ENCODE measurements at places on chromosomes 3 and 15. TPM values are rescaled to one million over a fixed set of nuclear protein-coding genes. Genes with fewer than 3 reads are reported as not detected.
A peak's percentile ranks its signal among the peaks of the same experiment; 100 is the strongest.

DNA sequence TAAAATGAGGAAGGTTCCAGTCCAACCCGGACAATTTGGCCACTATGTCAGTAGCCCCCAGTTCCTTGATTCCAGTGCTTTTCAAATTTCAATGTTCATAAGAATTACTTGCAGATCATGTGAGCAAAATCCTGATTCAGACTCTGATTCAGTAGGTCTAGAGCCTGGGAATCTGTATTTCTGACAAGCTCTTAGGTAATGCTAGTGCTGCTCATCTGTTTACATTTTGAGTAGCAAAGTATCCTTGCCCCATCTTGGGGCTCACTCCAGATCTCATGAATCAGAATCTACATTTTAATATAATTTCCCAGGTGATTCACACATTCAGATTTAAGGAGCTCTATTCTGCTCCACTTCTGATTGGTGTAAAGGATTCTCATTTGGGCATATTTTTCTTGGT, 142.0 kb downstream of the NAALADL2 start:
- no peak for DNase-seq

DNA sequence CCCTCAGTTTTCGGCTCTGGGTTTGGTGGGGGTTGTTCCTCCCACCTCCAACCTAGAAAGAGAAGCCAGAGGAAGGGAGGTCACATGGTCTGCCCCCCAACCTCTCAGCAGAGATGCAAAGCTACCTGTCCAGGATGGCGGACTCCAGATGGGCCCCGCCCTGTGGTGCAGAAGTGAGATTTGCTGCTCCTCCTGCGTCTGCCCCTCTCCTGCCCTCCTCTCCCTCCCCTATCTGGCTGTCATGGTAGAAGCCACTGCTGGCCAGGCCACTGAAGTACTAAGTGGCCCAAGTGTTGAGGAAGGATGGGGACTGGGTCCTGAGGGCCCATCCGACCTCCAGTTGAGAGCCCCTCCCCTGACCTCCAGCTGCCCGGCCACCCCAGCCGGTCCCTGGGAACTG, 2.1 kb upstream of the SEMA3B start:
- DNase-seq, result no peak

DNA sequence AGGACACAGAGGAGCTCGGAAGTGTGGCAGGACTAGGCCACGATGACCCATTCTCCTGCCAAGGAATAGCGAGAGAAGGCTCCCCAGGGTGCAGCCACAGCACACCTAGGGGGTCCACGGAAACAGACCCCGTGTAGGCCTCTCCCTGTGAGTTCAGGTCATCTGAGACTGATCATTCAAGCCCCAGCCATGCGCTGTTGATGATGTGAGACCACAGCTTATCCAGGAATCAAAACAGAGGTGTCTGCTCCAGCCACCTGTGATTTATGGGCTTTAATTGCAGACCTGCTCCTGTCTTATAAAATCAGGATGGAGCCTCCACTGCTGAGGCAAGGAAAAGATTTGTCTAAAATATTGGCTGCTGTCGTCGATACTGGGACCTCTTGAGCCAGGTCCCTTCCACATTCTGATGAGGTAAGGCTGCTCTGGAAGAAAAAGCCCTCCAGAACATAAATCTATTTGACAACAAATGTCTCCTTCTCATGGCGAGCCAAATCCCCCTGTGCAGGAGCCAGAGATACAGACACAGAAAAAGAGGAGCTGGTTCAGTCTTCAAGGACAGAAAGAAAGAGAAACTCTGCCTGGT, 186.7 kb downstream of the TJP1 start:
- DNase-seq, result no peak

CACNA1D gene
- total RNA-seq, result under 0.01 TPM

- no peak for DNase-seq
These were observed 42.5 kb downstream of the LYZL4 start for GRCh38 chr3:42367903-42368302.

CFAP100 gene
- total RNA-seq, result not detected

GPR156 gene
- total RNA-seq, result 0.43 TPM

- no peak for DNase-seq
These were observed 11.0 kb downstream of the SCAPER start for GRCh38 chr15:76894174-76894573.

CTXN2 gene
- not detected for total RNA-seq

SLC6A6 gene
- 33.2 TPM for total RNA-seq

DNA sequence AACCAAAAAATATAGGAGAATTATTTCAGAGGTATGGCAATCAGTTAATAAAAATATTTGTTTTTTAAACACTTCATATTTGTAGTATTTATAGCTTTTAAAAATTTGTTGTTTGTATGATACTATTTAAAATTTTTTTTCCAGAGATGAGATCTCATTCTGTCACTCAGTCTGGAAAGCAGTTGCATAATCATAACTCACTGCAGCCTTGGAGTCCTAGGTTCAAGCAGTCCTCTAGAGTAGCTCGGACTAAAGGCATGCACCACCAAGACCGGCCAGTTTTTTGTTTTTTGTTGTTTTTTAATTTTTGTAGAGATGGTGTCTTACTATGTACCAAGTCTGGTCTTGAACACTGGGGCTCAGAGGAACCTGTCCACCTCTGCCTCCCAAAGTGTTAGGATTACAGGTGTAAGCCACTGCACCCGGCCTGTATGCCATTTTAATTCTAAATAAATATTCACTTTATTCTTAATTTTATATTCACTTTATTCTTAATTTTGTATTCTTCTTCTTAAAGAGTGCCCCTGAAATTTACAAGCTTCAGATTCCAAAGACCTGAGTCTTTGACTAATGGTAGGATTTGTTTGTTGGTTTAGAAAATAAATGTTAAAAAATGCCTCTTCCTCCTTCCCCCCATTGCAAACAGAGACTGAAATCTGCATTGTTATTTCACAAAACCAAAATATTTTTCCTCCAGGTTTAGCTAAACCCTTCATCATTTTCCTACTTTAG, 9.4 kb downstream of the TGFBR2 start:
- no peak for DNase-seq

DNA sequence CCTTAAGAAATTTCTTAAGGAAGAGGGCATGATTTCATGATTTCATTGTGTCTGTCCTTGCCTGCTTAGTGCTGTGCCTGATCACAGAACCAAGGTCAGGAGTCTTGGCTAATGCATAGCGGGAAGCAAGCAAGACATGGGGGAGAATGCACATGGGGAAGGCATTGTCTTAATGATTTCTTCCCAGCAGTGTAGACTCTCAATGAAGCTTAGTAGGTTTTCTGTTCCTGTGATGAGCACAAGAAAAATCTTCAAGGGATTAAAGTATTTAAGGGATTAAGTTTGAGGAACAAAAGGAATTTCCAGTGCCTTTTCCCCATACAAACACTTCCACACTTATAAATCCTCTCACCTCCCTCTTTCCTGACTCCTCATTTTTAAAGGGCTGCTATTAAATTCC, 46.9 kb upstream of the SEMA6D start:
- peak; percentile 38 for DNase-seq

- no peak for DNase-seq
These were observed 730 bp upstream of the RORA start for GRCh38 chr15:61229883-61230180.

- no peak for DNase-seq
These were observed 27.6 kb upstream of the LIMD1 start for GRCh38 chr3:45566951-45567411.

CPB1 gene
- not detected for total RNA-seq

PLXNA1 gene
- 63.0 TPM for total RNA-seq

GRCh38 chr3:146655333-146655996, 50.3 kb upstream of the PLSCR5 start:
- DNase-seq, result no peak

USP8 gene
- 54.0 TPM for total RNA-seq

- no peak for DNase-seq
These were observed 956 bp downstream of the ZIC1 start for GRCh38 chr3:147410116-147410525.

DNA sequence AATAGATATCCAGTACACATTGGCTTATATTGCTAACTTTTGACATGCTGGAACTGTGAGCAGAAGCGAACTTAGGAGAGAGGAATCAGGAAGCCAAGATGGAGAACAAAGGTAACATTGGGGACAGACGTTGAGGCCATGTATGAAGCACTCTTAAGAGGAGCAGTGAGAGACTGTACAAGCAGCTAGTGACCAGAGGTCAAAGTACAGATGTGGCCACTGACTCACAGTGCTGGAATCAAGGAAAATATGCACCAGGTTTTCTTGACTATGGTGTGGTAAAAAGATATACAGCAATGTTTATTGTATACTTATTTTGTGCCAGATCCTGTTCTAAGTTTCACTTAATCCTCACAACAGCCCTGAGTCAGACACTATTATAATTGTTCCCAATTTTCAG, 2.0 kb upstream of the IL20RB start:
- DNase-seq, result peak; percentile 96

TIGIT gene
- under 0.01 TPM for total RNA-seq

GCNT3 gene
- under 0.01 TPM for total RNA-seq

DNA sequence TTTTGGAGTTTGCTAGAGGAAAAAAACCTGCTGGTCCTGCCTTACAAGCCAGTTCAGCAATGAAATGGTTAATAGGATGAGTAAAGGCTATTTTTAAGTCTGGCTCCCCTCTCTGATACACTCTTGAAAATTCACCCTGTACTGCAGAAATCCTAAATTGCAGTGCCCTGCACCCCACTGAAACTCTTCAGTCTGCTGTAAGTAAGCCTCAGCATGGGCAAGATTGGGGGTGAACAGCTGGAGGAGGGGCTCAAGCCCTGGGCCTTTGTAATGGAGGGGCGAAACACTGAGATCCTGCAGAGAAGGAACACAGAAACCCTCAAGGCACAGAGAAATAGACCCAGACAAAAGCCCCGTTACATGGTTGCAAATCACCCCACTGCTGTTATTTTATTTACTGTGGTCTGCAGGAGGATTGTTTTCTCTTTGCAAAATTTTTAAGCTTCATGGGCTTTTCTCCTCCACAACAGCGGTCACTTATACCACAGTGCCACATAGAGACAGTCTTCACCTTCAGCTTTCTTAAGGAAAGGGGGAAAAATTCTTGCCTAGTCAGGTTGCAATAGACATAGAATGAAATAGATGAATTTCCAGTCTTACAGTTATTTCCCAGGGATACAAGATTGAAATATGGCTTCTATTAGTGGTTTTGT, 45.0 kb downstream of the SOX2 start:
- no peak for DNase-seq

DNA sequence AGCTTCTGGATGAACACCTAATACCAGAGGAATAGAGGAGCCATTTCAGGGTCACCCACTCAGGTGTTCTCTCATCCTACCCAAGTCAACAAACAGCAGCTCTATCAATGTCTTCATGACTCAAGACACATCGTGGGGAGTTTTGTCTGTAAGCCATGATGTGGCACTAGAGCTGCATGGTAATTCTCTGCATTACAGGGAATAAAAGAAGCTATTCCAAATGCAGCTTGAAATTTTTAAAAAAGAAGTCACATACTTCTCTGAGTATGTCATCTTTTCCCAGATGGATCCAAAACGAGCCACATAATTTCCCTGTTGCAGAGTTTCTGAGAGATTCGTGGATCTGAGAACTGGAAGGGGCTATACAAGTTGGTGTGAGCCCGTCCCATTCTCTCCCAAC, 6.1 kb upstream of the THSD4 start:
- DNase-seq, result peak; percentile 58

GRCh38 chr3:176699288-176699687, 498.0 kb downstream of the TBL1XR1 start:
- DNase-seq, result no peak

DNA sequence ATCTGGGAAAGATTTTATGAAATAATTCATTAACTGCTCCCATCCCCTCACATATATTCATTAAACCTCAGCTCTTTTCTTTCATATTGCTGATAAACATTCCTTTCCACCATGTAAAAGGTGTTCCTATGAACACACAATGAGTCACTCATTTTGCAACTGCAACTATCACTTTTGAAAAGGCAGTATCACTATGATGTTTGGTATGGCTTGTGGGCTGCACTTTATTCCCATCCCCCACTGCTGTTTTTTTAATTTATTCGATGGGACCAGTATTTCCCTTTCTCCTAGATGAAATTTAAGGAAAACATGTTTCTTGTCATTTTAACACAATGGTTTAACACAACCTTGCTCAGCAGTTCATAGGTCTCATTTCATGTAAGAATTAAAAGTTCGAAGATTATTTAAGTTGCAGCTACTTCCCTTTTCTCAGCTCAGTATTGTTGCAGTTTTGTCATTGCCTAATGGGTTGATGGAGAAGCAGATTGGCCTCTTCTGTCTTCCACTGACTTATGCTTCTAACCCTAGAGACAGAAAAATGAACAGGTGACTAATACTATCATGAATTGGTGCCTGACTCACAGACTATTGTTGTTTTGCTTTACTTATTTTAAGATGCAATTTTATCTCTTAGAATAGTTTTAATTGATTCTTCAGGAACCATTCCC, 280.3 kb downstream of the ZPLD1 start:
- DNase-seq, result no peak

- DNase-seq, result no peak
These were observed 13.5 kb downstream of the SOX2 start for GRCh38 chr3:181725131-181725731.

DNA sequence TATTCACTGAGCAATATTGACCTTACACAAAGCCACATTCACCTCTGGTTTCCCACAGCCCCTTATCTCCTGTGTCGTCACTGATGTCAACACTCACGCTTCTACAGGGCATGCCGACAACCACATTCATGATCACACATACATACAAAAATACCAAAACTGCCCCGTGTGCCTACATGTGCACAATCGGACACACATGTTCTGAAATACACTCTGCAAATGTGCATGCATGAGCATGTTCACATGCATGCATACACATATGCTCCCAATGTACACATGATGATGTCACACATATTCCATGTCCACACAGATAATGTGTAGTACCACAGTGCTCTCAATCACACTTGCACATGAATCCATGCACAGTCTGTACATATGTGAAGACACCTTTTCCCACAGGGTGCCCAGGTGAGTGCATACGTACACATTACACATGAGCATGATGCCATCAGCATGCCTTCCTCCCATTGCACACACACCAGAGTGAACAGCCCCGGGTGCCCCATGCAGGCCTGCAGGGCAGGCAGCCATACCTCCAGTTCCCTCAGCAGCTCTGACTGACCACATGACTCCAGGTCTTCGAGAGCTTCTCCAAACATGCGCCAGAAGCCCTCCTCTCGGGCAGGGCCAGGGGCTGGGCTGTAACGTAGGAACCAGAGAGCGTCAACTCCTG, 37.0 kb downstream of the GRIP2 start:
- DNase-seq, result no peak

GRCh38 chr3:52422669-52423068, 22.2 kb downstream of the SEMA3G start:
- DNase-seq, result no peak

NR1I2 gene
- total RNA-seq, result under 0.01 TPM

- DNase-seq, result no peak
These were observed 26.6 kb upstream of the HES1 start for GRCh38 chr3:194109192-194109863.

- DNase-seq, result no peak
These were observed 36.7 kb downstream of the SRP14 start for GRCh38 chr15:40002295-40002694.

- DNase-seq, result no peak
These were observed 319.5 kb upstream of the GPR149 start for GRCh38 chr3:154749514-154749913.

- no peak for DNase-seq
These were observed 61.4 kb downstream of the CHCHD6 start for GRCh38 chr3:126765187-126766069.

All from fibroblast of villous mesenchyme (primary cell).